ENCODE measurements at places on chromosomes 1 and 21.

GRCh38 chr1:59705466-59706302, 109.1 kb upstream of the HOOK1 start:
- no peak for DNase-seq

DNA sequence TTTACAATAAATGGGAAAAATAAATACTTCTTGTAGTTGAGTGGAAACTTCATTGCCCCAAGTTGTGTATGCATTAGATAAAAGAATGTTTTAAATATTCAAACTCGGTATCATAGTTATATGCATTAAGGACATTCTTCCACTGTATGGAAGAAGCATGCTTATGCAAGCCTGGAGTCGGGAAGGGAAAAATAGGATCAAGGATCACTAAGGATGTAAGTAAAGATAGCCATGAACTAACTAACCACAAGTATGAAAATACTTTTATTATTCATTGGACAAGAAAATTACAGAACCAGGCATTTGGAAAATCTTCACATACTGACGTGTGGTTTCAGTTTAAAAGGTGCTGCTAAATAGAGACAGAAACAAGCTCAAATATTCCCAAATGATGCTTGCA, 26.9 kb upstream of the DPYD start:
- DNase-seq = no peak

GRCh38 chr1:58251430-58252073, 295.0 kb downstream of the OMA1 start:
- no peak for DNase-seq

- no peak for DNase-seq
Measured at GRCh38 chr1:213163278-213163711, 112.3 kb downstream of the RPS6KC1 start.

- no peak for DNase-seq
Measured at GRCh38 chr1:21620011-21620410, 49.1 kb downstream of the RAP1GAP start.

GRCh38 chr1:114253900-114254299, 100.2 kb upstream of the SYT6 start:
- no peak for DNase-seq

- no peak for DNase-seq
Measured at GRCh38 chr1:145730900-145731299, 11.6 kb downstream of the CD160 start.

DNA sequence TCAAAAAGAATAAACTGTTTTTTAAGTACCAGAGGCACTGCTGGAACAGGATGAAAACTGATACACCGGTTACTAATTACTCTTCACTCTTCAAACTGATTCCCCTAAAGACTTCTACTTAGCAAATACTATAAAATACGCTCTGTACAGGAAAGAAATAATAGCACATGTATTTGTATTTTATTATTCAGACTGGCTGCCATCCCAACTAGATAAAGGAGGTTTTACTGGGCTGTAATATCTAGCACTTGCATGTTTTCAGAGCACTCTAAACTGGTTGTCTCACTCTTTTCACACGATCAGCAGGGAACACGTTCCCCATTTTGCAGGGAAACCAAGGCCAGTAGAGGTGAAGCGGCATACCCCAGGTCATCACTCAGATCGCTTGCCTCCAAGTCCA, 9.2 kb downstream of the SMIM12 start:
- DNase-seq = no peak

GRCh38 chr21:21028275-21028820, 30.1 kb downstream of the NCAM2 start:
- no peak for DNase-seq

GRCh38 chr1:117121589-117122329, at the start of gene TRIM45:
Gene TRIM45, minus strand, starts transcription at chr1:117121749. Its CDS starts 548 bp downstream, at chr1:117121201.
- DNase-seq = peak; percentile 74

DNA sequence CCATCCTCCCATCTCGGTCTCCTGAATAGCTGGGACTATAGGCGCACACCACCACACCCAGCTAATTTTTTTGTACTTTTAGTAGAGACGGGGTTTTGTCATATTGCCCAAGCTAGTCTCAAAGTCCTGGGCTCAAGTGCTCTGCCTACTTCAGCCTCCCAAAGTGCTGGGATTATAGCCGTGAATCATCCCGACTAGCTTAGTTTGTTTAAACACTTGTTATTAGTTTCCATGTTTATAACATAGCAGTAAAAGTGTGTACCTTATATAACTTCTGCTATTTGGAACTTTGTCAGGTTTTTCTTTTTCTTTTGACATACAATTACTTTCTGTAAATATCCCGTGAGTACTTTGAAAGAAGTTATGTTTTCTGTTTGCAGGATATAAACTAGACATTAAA, 60.6 kb upstream of the C1orf21 start:
- no peak for DNase-seq

DNA sequence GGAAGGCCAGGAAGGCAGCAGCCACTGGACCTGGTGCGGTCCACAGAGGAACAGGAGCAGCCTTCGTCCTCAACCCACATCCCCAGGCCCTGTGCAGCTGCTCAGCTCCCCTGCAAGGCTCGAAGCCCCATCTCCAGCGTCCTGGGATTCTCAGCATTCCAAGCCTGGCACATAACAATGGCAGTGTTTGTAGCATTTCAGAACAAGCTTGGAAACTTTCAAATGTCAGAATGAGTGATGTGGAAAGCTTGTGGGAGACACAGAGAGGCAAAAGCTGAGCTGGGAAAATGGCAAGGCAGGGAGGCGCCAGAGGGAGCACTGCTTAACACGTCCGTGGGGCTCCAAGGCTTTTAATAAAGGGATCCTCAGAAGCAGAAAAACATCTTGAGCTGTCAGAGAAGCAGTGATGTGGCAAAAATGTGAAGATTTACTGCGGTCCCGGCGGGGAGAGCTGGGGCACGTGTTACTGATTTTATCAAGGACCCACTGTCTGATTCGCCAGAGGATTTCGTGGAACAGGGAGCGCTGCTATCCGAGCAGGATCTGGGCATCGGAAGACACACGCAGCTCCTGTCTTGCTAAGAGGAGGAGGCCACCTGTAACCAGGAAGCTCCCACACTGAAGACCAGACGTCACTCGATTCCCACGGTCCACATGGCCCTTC, 38.1 kb downstream of the TOMM20 start:
- DNase-seq = no peak

DNA sequence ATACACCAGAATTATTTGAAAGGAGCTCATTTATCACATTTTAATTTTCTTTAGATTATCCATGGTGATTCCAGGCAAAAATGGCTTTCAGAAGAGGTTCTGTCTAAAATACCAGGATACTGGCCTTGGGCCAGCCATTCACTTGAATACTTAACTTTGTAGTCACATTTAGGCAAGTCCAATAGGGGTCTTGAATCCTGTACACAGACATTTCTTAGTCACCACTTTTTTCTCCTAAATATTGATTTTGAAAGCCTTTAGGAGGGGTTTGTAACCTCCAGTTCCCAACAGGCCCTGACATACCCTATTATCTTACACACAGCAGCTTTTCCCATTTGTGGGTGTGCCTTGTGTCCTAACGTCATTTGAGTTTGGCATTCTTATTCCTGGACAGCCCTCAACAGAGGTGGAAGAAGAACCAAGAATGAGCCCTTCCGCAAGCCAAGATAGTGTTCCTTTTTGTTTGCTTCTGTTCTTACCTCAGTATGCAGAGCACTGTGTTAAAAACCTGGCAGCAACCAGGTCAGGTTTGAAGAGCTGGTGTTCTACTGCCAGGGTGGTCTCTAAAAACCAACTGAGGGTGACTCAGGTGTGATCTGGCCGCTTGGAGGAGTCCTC, 19.5 kb downstream of the MAP3K7CL start:
- DNase-seq = no peak

GRCh38 chr1:217642455-217642854, 11.3 kb downstream of the SPATA17 start:
- DNase-seq = no peak

DNA sequence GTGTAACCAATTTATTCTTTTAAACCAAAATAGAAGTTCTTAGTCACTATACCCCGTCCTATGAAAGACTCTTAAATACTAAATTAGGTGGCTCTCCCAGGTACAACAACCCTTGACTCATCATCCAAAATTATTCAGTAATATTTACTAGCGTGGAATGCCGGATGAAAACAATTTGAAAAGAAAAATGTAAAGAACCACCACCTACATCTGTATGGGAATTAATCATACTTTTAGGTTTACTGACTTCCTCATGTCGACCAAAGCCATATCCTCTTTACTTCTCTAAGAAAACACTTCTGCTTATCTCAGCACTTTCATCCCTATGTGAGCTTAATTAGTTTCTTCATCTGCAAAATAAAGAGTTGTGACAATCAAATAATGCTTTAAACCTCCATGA, 139.6 kb downstream of the AKT3 start:
- DNase-seq = no peak

GRCh38 chr1:17979815-17980214, 127.8 kb upstream of the IGSF21 start:
- DNase-seq = no peak

DNA sequence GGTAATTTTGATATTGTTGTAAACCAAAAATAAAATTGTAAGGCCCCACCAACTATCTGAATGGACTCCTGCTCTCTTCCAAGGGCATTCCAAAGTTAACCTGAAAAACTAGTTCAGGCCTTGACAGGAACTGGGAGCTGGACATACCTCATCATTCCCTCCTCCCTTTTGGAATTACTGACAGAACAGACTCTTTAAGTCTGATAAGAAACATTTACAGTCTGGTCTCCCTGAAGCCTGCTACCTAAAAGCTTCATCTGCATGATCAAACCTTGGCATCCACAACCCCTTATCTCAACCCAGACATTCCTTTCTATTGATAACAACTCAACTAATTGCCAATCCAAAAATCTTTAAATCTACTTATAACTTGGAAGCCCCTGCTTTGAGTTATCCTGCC, 123.8 kb downstream of the TLR5 start:
- DNase-seq = no peak

GRCh38 chr1:245690156-245690690, 535.4 kb downstream of the KIF26B start:
- no peak for DNase-seq

DNA sequence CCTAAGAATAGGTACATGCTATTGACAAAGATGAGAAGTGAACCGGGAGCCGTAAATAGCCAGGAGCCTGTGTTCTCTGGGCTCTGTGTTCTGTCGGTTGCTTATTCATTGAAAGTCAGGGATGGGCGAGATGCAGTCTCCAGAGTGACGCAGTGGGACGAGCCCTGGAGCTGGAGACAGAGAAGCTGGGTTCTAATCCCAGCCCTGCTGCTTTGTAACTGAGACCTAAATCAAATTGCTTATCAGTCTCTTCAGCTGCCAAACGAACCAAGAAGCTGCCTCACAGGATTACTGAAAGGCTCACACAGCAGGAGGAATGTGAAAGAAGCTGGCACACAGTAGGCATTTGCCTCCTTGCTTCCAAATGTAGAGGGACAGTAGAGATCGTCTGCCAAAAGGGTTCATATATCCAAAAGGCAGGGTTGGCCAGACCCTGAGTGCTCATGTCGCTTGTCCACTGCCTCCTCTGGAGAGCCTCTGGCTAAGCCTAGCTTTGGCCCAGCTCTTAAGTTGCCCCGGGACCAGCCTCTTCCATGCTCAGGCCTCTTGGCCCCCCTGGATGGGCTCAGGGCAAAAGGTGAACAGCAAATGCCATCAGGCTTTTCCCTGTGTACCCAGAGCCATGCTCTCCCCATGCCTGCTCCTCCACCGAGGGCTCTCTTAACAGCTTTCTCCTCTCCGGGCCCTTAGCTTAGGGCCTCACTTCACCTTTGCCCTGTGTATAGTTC, 134.2 kb upstream of the IPO9 start:
- no peak for DNase-seq

DNA sequence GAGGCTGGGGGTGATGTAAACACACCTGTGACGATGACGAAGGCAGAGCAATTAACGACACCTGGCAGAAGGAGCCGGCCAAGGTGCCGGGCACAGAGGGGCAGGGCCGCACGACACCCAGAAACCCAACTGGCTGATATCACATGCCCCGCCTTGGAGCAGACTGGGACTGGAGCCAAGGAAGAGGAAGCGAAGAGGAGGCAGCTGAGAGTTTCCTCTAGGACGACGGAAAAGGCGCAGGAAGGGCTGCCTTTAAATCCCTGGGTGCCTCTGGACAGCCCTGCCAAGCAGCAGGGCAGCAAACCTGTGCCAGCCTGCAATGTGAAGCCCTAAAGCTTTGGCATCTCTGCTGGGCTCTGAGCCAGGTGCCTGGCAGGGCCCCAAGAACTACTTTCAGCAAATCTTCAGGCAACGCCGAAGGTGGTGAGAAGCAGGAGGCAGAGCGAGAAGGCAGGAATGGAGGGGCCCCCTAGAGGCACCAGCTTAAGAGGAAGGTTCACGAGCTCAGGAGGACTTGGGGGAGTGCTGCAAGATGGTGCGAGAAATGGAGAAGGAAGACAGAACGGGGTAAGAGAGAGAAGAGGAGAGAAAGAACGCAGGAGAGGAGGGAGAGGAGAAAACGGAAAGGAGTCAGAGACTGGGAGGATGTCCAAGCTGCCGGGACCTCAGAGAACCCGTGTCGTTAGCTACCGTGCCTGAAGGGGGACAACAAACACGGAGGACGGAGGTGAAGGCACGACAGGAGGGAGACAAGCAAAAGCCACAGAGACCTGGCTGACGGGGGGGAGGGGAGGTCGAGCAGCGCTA, 25.3 kb upstream of the PEF1 start:
- DNase-seq = no peak

GRCh38 chr1:2224170-2224584, 3.9 kb upstream of the SKI start:
- no peak for DNase-seq

DNA sequence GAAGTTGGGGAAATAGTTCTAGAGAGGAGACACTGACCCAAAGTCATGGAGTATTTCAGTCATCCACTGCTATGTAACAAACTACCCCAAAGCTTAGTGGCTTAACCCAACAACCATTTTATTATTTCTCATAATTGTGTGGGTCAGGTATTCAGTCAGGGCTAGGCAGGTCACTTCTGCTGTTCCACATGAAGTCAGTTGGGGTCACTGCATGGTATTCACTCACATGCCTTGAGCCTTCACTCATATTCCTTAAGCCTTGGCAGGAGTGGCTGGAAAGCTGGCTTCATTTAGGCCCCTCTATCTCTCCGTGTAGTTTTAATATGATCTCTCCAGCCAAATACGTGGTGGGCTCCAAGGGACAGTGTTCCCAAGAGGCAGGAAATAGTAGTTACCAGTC, 17.5 kb upstream of the RNF11 start:
- DNase-seq = no peak

DNA sequence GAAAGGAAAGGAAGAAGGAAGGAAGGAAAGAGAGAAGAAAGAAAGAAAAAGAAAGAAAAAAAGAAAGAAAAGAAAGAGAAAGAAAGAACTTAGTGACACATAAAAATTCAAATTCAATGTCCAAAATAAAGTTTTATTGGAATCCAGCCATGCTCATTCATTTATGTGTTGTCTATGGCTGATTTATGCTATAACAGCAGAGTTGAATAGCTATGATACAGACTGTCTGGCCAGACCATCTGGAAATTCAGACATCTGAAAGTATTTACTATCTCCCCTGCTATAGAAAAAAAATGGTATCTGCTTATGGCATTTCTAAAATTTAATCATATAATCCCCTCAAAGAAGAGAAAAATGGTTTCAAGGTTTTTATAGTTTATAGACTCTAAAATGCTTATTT, 79.4 kb upstream of the RRP15 start:
- no peak for DNase-seq

DNA sequence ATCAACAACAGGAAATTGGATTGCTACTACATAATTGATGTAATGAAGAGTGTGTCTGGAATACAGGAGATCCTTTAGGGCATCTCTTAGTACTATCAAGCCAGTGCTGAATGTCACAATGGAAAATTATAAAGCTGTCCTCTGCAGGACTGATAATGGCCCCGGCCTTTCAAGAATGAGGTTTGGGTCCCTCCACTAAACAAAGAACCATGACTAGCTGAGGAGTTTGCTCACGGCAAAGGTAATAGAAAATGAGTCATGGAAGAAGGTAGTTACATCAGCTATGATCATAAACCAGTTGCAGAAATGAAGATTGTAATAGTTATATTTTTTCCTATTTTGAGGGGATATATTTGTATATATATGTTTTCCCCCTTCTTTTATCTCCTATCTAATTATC, 145.8 kb downstream of the KCNJ6 start:
- DNase-seq = no peak
